ENCODE measurements at places on chromosomes 12 and 14. TPM values are rescaled to one million over a fixed set of nuclear protein-coding genes. Genes with fewer than 3 reads are reported as not detected.

Gene BMAL2
- 111 TPM for total RNA-seq

Gene REM2
- total RNA-seq: 0.12 TPM

Gene CD163
- total RNA-seq: not detected

Gene CCDC175
- total RNA-seq: not detected

Gene PKP2
- total RNA-seq: 0.12 TPM

Gene TAS2R31
- total RNA-seq: 8.2 TPM

Gene GLI1
- 2.4 TPM for total RNA-seq

Measured in uterine smooth muscle cell (primary cell).